Motor neuron (in vitro differentiated cells): ENCODE measurements at places on chromosomes 3 and 15.

DNA sequence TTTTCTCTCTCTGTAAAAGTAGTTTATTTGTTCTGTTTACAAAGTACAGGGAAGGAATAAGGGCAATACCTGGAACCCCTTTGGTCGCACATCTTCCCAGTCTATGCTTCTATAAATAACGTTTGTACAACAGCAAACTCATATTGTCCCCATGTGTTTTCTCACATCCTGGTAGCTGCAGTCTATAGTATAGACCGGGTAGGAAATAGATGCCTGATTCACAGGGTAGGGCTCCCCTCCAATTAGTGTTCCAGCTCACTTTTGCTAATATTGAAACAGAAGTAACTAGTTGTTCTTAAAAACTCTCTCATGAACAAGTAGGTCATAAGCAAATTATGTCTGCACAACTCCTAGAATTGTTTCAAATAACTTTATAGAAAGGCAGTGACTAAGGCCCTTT lies 17.7 kb downstream of the ATG7 start:
- no peak for ATAC-seq

DNA sequence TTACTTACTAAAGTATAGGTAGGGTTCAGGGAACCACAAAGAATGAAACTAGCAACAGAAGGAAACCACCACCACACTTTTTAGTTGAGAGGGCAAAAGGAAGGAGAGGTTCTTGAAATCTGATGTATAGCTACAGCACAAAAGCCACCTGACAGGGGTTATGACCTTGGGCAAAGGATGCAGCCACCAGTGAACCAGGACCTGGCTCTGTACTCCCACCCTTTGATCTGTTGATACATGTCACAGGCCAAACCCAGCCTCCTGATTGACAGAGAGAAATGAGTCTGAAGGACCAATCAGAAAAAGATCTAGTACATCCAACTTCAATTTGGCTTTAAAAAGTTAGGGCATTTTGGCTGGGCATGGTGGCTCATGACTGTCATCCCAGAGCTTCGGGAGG lies 20.0 kb upstream of the BLM start:
- ATAC-seq: no peak

GRCh38 chr3:196813903-196814302 lies 53.8 kb upstream of the SENP5 start:
- no peak for ATAC-seq

DNA sequence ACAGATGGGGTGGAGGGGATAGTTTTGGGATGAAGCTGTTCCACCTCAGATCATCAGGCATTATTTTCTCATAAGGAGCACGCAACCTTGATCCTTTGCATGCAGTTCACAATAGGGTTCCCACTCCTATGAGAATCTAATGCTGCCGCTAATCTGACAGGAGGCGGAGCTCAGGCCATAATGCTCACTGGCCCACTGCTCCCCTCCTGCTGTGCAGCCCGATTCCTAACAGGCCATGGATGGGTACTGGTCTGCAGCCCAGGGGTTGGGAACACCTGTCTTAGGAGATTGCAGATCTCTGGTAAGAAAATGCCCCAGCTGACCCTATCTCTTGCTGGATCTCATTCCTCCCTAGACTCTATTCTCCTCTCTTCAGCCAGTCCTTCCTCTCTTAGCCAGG lies 6.8 kb downstream of the CSTA start:
- no peak for ATAC-seq

GRCh38 chr15:90495067-90495466 lies 34.7 kb upstream of the CRTC3 start:
- no peak for ATAC-seq
